Activated CD8-positive, alpha-beta memory T cell treated with anti-CD3 and anti-CD28 coated beads, Interleukin-2, amount 50 U/mL, for 4 hours (primary cell): ENCODE measurements at places on chromosomes 7 and 10.

GRCh38 chr10:16933783-16934182 lies 116.6 kb upstream of the RSU1 start:
- no peak for DNase-seq

DNA sequence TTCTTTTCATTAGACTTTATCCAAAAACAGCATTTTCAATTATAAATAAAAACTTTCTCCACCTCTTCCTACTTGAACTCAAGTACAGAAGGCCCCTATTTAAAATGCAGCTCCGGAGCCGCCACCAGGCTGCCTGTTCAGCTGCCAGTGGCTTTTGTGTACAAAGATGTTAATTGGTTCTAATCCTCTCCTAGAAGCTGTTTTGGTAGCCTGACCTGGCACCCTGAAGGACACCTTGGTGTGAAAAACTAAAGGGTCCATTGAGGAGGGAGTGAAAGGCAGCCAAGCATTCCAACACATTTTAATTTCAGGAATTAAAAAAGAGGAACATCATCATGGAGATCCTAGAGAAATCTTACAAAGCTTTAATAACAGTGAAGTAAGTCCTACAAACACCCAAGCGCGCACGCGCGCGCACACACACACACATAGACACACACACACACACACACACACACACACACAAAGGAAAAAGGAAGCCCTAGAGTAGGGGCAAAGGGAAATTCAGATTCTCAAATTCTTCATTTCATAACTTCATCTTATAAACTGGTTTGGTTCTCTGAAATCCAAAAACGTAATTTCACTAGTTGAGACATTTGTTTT lies 41.4 kb downstream of the VAX1 start:
- no peak for DNase-seq

- DNase-seq: no peak
Measured at GRCh38 chr7:1883834-1884582, 213.9 kb downstream of the ELFN1 start.

DNA sequence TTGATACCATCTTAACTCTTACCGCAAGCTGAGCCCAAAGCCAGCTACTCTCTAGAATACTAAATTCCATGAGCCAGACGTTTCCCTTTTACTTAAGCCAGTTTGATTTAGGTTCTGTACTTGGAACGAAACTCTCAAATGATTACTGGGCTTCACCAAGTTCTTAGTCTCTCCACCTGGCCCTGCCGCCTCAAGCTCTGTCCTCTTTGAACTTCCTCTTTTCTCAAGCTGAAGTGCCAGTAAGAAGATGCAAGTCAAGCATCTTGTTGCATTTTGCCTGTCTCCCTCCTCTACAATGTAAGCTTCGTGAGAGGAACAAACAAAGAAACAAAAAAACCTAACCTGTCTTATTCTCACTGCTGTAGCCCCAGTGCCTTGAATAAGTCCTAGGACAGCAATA lies 358.2 kb upstream of the NPVF start:
- no peak for DNase-seq
